Psoas muscle (tissue), 8 donors: ENCODE measurements at places on chromosomes 16 and 17.

DNA sequence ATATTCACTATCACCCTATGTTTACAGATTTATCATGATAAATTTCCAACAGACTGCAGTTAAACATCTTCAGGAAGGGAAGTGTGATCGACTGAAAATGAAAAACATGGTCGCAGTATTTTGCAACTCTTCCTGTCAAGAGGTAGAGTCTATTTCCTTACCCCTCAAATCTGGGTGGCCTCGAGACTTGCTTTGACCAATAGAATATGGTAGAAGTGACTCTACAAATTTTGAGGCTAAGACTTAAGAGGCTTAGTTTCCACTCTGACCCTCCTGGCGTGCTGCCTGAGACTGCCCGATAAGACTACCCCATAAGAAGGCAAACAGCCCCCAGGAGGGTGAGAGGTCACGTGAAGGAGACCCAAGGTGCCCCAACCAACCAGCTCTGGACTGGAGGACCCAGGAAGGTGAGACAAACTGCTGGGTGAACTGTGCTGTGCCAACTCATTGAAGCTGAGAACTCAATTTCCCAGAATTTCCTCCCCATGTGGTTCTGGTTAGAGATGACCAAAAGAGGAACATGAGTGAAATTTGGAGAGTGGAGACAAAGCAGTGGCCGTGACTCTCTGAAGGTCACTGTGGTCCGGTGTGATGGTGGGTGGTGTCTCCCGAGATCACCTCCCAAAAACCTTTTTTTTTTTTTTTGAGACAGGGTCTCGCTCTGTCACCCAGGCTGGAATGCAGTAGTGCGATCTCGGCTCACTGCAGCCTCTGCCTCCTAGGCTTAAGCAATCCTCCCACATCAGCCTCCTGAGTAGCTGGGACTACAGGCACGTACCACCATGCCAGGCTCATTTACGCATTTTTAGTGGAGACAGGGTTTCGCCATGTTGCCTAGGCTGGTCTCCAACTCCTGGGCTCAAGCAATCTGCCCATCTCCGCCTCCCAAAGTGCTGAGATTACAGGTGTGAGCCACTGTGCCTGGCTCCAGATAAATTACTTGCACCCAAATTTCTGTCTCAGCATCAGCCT lies 38.2 kb upstream of the LITAF start:
- no peak for DNase-seq

GRCh38 chr17:79741751-79742588 lies 11.2 kb downstream of the ENPP7 start:
- peak; percentile 73 for DNase-seq

DNA sequence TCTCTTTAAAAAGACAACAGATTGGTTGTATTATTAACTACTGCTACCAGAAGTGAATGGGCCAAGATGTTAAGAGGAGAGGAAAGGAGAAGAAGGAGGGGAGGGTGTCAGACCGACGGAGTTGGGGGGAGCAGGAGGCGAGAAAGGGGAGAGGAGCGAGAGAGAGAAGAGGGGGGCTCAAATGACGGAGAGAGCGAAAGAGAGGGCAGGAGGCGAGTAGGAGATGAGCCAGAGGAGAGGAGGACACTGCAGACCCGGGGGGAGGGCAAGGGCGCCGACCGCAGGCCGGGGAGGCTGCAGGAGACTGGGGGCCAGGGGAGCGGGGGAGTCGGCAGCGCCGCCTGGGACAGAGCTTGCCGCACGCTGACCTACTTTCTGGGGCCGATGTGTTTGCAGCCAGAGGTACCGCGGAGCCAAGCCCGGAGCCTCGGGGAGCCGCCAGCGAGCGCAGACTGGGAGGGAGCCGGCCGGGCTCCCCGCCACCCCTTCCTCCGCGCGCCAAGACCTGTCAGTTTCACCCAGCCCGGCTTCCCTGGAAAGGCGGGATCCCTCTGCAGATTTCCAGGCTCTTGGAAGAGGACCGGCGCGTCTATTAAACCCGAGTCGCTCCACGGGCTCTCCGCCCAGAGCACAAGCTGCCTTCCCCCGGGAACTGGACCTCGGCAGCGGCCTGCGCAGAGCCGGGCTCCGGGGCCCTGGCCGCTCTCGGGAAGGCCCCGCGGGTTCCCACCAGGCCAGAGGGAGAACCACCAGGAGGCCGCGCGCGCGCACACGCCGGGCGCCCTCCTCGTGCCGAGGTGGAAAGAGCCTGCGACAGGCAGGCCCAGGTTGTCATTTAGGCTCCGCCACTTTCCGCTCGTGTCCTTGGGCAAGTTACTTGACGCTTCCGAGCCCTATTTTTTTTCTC lies 74.6 kb downstream of the CMC2 start:
- peak; percentile 81 for DNase-seq

DNA sequence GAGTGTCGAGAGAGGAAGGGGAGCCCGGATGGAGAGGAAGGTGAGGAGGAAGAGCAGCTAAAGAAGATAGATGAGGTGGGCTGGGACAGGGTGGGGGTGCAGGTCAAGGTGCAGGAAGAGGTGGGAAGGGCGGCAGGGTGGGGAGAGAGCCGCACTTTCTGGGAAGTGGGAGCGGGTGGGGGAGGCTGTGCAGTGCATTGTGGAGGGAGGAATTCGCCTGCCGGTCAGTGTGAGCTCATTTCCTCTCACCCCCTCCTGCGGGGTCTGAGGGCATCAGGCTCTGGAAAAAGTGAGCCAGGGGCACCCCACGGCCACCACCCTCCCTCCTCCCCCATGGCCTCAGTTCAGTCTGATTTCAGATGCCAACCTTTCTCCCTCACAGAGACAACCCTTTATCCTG lies 2.5 kb upstream of the ARHGAP23 start:
- no peak for DNase-seq

- DNase-seq = no peak
Measured at GRCh38 chr17:7894866-7895265, 6.3 kb downstream of the CHD3 start.

GRCh38 chr16:8634991-8635736 lies 13.7 kb downstream of the METTL22 start:
- no peak for DNase-seq
